ENCODE measurements at places on chromosomes 2 and 18.

DNA sequence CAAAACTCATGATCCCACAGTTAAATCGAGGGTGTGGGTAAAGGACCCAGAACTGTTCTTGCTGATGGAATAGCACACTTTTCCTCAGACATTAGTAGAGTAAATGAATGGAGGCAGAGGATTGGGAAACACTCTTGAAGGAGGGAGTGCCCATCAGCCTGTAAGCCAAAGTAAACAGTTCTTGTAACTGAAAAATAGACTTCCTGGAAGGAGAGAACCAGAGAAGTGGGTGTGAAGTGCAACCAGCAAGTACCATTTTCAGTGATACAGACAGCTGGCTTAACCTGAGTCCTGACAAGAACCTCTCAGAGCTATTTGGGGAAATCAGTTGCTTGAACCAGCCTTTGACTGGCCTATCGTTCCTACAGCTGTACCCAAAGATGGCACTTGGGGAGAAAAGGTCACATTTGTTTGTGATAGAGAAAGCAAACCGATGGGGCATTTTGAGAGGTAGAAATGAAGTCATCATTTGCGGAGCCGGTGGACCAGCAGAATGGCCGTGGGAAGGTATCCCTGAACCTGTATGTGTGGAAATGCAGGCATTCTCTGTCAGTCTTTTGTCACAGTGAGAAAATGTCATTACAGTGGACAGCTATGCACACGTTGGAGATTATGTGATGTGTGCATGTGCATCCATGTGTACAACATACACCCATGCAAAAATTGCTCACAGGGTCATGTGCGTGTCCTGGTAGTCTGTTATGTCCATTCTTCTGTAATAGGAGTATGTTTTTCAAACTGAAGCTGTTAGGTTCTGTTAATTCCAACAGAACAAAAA lies 17.8 kb downstream of the CRIM1 start:
- no peak for DNase-seq

GRCh38 chr2:190410166-190410565 lies 2.0 kb downstream of the MFSD6 start:
- no peak for DNase-seq

DNA sequence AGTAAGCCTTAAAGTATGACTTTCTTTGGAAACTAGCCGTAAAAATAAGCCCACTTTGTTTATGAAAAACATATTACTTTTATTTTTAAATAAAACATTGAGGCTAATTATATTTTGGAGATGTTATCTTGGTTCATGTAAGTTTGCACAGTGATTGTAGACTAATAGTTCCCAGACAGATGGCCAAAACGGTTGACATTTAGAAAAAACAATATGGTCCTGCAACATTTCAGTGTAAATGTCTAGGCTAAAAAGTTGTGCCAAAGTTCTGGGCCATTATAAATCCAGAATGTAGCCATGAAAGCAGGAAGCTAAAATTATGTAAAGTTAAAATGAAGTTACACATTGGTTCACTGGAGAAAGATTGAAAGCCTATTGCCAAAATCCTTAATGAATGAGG lies 43.6 kb downstream of the SLC5A7 start:
- DNase-seq = no peak

GRCh38 chr2:158973116-158973956 lies 4.9 kb downstream of the TANC1 start:
- no peak for DNase-seq

GRCh38 chr18:20997371-20997770 lies 114.2 kb downstream of the ROCK1 start:
- DNase-seq = no peak

DNA sequence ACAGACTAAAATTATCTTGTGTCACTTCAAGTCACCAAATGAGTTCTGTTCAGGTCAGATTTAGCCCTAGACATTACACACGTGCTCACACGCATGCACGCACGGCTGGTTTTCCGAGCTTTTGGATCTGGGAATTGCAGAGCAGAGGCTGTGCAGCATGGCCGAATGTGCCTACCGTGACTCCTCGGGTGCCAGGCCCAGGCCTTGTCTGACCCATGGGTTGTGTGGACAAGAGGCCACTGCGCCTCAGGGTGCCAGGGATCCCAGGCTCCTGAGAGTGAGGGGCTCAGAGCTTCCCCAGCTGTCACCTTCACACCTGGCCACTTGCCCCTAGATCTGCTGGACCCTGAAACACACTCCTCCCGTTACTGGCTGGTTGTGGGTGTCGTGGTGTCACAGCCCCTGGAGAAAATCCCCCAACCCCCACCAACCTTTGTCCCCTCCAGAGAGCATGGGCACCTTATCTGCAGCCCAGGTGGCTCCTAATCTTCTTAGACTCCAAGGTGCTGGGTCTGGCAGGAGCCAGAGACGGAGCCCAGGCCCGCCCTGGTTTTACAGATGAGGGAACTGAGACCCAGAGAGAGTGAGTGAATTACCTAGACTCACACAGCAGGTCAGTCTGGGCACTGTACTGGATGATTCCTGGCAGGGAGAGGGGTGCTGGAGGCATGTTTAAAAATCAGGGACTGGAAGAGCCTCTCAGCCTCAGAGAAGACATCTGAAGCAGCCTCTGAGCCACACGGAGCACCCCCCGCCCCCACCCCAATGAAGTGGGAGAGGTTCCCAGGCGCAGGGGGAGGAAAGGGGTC lies 56.8 kb downstream of the ATOH8 start:
- DNase-seq = no peak

DNA sequence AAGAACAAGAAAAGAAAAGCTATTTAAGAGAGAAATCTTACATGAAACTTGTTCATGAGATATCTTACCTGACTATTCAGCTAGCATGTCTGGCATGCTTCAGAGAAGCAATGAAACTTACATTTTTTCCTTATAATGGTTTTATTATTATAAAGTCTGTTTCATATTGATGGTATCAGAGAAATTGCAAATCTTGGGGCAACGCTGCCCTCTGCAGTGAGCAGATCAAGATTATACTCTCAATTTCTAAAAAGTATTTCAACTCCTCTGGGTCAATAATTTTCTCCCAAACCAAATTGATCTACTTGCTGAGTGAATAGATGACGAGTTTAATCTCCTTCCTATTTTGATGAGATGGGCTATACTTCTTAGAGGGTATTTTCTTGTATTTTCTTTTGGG lies 235.6 kb downstream of the NUP35 start:
- no peak for DNase-seq

GRCh38 chr2:63192169-63192888 lies 141.7 kb downstream of the OTX1 start:
- no peak for DNase-seq

- DNase-seq = no peak
These were observed 215.8 kb upstream of the ACVR2A start for GRCh38 chr2:147628971-147629421.

GRCh38 chr2:34030273-34030672 lies 431.2 kb upstream of the FAM98A start:
- DNase-seq = no peak

DNA sequence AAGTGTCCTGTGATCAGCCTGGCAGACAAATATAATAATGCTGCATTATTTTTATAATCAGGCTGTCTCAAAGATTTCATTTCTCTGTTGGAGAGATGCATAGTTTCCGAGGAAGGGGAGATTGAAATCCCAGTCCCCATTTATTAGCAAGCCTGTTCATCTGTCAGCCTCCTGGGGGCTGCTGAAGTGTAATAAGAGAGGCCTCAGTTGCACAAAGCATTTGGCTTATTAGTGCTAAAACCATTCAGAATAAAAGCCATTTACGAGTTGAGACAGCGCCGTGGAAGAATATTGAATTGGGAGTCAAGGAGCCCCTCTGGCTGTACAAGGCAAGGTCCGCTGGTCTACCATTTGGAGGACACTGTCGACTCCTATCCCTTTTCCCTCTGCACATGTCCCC lies 6.1 kb downstream of the GPR39 start:
- DNase-seq = no peak

- no peak for DNase-seq
These were observed 168.3 kb upstream of the VRK2 start for GRCh38 chr2:57878171-57878865.

GRCh38 chr18:53387581-53387980 lies 836.9 kb downstream of the MBD2 start:
- no peak for DNase-seq
